Calu3 (cell line): ENCODE measurements at places on chromosomes 6 and 20. TPM values are rescaled to one million over a fixed set of nuclear protein-coding genes. Genes with fewer than 3 reads are reported as not detected.

DNA sequence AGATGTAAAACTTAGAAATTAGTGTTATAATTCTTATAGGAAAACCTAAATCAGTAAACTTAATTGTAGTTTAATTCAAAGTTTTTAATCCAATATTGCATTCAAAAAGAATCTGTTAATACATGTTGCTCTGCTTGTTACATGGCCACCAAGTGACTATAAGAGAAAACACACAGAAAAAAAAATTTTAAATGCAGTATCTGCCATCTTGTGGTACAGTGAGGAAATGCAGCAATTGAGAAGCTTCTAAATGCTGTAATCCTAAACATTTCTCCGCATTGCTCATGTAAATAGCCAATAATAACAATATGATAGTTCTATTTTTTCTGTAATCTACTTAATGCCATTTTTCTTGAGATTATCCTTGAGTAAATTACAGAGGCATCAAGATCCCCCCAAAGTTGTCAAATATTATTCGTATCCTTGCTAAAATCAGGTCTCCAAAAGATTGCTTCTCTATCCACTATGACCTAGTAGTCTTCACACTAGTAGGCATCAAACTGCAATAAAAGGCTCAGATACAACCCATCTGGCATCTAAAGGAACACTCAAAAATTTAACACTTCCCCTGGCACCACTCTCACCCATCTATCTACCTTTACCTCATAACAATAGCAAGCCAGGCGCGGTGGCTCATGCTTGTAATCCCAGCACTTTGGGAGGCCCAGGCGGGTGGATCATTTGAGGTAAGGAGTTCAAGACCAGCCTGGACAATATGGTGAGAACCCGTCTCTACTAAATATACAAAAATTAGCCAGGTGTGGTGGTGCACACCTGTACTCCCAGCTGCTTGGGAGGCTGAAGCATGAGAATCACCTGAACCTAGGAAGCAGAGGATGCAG is 34.6 kb downstream of the HDAC2 start:
- DNase-seq = peak; percentile 29

DNA sequence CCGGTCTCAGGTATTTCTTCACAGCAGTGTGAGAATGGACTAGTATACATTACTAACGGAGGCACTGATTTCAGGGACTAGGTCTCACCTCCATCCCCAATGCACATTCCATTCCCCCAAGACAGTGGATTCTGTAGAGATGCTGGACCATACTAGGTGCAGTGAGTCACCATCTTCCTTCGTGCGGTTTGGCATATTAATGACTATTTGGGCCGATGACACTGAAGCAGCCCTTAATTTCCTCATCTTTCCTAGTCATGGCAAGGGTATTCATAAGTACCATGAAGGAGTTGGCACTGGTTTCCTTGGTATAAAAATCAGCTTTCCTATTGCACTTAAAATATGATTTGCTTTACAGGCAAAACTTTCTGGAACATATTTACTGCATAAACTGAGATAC is 121.4 kb upstream of the TRAF3IP2 start:
- DNase-seq = no peak

- no peak for DNase-seq
Measured at GRCh38 chr20:34459209-34459897, 56.9 kb upstream of the DYNLRB1 start.

DNA sequence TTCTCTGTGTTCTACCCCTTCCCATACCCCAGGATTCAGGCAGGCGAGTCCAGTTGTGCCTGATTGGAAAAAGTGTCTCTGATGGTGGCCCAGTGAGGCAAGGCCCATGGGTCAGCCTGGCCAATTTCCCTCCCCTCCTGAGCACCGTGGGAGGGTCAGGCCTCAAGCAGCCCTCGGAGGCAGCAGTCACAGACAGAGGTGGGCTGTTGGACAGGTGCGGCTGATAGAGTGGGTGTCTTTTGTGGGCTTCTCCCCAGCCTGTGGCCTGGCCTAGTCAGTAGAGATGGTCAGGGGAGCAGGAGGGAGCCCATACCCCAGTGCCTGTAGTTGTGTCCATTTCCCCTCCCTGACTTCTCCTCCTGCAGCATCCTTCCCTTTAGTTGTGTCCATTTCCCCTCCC is 8.9 kb downstream of the MYT1 start:
- DNase-seq = no peak

DNA sequence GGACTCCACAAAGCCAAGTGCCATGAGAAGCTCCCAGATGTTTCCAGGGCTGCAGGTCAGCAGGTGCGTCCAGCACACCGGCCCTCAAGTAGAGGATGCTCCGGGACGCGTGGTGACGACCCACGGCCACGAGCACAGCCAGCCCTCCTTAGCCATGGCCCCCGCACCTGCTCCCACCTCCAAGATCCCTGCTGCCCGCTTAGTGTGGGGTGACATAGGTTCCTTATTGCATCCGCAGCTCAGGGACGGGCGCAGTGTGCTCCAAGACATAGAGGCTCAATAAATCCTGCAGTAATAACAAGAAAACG is 138.1 kb upstream of the RPS6KA2 start:
- no peak for DNase-seq

- DNase-seq = no peak
Measured at GRCh38 chr20:20799716-20800312, 87.4 kb upstream of the RALGAPA2 start.

DNA sequence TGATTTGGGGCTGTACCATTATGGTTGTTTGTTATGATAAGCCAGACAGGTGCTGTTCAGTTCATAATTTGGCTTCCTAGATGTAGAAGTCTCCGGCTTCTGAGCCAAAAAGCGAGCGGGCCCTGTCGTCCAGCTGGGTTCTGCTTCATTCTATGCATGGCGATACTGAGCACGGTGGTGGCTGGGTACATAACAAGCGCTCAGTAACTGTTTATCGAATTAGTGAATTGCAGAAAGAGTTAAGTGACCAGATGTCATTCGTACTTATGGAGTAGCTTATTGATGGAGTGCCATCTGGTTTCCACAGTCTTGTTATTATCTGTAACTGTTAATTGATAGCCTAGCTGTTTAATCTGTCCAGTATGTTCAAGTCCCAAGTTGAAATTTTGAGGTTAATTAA is 85.0 kb downstream of the DTD1 start:
- DNase-seq = no peak

GRCh38 chr6:4864519-4864918 is 88.3 kb downstream of the CDYL start:
- DNase-seq = no peak

DNA sequence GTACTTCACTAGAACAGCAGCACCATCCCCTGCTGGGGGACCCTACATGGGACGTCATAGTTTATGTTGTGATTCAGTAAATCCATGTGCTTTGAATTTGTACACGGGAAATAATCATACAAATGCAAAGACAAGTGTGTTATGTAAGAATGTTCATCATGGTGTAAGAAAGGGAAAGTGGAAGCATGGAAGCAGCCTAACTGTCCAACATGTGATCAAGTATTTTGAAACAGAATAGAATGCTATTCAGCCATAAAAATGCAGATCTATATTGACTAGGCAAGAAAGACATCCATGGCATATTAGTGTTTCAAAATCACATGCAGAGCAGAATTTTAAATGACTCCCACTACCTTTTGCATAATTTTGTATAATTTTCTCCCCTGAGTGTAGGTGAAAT is 117.6 kb downstream of the F13A1 start:
- DNase-seq = no peak

- no peak for DNase-seq
Measured at GRCh38 chr6:113388996-113389395, 468.1 kb upstream of the MARCKS start.

DNA sequence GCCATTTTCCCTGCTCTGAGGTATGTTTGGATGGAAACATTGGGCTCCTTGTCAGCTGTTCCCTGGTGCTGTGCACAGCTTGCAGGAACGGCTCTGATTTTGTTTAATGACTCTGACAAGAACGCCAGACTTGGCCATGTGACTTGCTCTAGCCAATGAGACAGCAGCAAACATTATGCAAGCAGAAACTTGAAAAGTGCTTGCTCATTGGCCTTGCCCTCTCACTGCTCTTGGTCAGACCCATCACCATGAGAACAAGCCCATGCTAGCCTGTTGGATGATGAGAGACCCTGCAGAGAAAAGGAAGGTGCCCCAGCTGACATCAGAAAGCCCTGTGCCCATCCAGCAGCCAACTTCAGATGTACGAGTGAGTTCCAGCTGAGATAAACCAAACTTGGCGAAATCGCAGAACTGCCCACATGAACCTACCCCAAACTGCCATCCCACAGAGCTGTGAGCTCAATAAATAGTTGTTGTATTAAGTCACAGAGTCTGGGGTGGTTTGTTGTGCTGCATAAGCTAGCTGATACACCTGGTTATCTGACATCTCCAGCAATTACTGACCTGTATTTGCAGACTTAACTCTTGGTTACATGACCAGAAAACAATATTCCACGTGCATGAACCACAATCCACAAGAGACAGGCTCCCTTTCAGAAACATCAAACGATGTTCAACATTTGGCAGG is 96.9 kb downstream of the JPH2 start:
- DNase-seq = peak; percentile 28

DNA sequence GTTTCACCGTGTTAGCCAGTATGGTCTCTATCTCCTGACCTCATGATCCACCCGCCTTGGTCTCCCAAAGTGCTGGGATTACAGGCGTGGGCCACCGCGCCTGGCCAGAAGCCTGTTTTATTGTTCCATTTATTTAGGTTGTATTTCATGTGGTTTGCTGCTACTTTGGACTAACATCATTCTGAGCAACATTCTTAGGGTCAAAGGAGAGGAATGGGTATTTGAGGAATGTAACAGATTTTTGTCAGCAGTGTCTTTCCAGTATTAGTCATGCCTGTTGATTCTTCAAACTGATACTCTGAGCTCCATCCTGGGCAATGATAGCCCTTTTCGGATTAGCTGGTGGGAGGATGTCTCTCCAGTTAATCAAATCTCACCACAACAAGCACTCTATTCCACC is 213.0 kb upstream of the CITED2 start:
- DNase-seq = no peak

DNA sequence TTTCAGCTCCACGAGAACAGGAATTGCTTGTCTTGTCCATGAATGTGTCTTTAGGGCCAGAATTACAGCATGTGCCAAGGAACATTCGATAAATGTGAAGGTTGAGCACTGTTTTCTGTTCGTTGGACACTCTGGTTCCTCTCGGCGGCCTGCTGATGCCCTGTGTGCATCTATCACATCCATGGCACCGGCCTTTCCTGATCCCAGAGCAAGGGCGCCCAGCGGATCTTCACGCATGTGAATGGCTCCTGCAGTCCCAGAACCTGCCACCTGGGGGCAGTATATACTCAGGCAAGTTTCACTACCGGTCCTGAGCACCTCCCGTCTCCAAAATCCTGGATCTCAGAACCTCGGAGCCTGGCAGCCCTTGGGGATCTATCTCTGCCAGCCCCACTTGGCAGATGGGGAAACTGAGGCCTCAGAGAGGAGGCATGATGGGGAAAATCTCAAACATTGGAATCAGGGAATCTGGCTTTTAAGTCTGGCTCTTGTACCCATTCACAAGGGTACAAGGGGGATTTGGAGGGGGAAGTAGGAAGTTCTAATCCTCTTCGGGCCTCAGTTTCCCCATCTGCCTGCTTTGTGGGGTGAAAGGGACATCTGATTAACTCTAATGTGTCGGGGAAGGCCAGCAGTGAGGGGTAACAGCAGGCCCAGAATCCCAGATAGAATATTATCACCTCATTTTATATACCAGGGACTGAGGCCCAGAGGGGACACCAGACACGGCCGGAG is 4.3 kb upstream of the CEBPB start:
- DNase-seq = peak; percentile 98

- no peak for DNase-seq
Measured at GRCh38 chr6:165654144-165654543, 8.9 kb downstream of the PDE10A start.

- DNase-seq = no peak
Measured at GRCh38 chr6:31074401-31074800, 38.0 kb downstream of the C6orf15 start.

GRCh38 chr6:41066867-41067304 is 5.3 kb downstream of the OARD1 start:
- peak; percentile 77 for DNase-seq

- no peak for DNase-seq
Measured at GRCh38 chr6:169970306-169970988, 219.0 kb downstream of the ERMARD start.

- DNase-seq = no peak
Measured at GRCh38 chr6:286681-287488, 5.4 kb upstream of the DUSP22 start.

DNA sequence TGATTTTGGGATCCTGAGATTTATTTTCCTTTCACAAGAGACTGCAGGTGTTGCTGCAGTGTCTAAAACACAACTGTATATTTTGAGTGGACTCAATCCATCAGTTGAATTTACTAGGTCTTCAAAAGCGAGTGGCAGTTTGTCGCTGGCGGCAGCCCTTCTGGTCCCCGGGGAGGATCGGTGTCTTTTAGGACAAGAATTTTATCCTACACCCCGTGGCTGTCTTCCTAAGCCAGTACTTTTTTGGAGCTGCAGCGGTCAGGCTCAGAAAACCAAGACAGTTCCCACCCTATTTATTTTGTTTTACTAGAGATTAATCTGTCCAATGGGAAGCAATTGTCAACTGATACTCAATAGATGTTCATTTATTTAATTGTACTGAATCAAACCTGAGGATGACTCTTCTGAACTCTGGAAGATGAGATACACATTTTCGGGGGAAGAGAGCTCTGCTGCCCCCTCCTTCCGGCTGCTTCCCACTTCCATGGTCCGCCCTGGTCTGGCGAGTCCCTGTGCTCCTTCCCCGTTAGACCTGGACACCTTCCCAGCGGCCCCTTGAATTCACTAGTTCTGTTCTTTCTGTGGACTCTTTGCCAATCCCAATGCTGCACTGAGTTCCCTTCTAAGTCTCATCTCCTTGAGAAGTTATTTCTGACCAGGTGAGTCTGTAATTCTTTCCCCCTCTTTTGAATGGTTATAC is 90.6 kb downstream of the ERMARD start:
- DNase-seq = no peak

DNA sequence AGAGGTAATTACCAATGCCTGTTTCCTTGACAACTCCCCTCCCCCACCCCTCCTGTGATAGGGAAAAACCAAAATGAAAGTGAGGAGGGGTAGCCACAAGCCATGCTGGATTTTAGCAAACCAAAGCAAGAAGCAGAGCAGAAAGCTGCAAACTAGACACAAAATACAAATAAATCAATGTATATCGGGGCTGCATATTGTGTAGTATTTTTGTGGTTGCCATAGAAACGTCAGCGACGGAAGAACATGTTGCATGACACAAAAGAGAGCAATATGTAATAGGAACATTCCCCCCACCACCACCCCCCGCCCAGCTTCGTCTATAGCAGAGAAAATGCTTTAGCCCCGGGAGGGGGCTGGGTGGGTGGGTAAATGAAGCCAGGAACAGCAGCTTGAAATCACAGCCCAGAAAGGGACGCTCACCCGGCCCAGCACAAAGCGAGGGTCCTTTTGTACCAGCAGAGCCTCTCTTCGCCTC is 548 bp downstream of the AGPAT4 start:
- peak; percentile 41 for DNase-seq

SLC35F1 gene
- not detected in 2 replicates for total RNA-seq

RFX6 gene
- not detected in 2 replicates for total RNA-seq

MROH8 gene
- total RNA-seq = 1.4 and 2.7 TPM in 2 replicates

TBXT gene
- not detected in 2 replicates for total RNA-seq

NTSR1 gene
- not detected in 2 replicates for total RNA-seq

RRP36 gene
- total RNA-seq = 94.9 and 101 TPM in 2 replicates

HRH3 gene
- total RNA-seq = not detected in 2 replicates

LAMP5 gene
- total RNA-seq = 0.17 TPM in 1 of 2 replicates, not detected in the other

DCDC2 gene
- 80.4 and 91.8 TPM in 2 replicates for total RNA-seq

RIPPLY2 gene
- 0.31 TPM in 1 of 2 replicates, not detected in the other for total RNA-seq

MAFB gene
- total RNA-seq = 0.10 and 0.17 TPM in 2 replicates

MMP24 gene
- total RNA-seq = 5.8 and 8.2 TPM in 2 replicates

DOK5 gene
- 0.17 and 2.0 TPM in 2 replicates for total RNA-seq

CST4 gene
- total RNA-seq = not detected in 2 replicates

PRKN gene
- total RNA-seq = 2.4 and 3.8 TPM in 2 replicates

TREML4 gene
- total RNA-seq = not detected in 2 replicates

KATNA1 gene
- 9.9 and 13.1 TPM in 2 replicates for total RNA-seq

SLC35D3 gene
- not detected in 2 replicates for total RNA-seq

KCNK17 gene
- not detected in 2 replicates for total RNA-seq
